ENCODE measurements at places on chromosomes 4 and X. TPM values are rescaled to one million over a fixed set of nuclear protein-coding genes. Genes with fewer than 3 reads are reported as not detected.
A peak's percentile ranks its signal among the peaks of the same experiment; 100 is the strongest.

DNA sequence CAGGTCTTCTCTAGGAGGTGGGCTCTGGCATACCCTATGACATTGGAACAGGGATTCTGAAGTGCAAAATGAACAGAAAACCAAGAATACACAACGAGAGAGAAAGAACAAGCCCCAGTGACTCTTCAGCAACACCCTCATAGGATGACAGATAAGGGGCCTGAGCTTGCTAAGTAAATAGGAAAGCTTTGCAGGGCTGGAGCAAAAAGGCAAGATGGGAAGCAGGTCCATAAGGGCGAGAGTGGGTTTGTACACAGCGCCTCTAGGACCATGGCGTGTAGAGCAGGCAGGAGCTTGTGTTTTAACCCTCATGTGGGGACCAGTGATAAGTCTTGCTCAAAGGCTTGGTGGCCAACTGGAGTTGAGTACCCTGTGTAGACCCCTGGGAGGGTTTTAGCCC lies 45.8 kb downstream of the NELFA start:
- no peak for DNase-seq

GRCh38 chrX:135191838-135192237 lies 20.6 kb upstream of the CT55 start:
- DNase-seq, result no peak

DNA sequence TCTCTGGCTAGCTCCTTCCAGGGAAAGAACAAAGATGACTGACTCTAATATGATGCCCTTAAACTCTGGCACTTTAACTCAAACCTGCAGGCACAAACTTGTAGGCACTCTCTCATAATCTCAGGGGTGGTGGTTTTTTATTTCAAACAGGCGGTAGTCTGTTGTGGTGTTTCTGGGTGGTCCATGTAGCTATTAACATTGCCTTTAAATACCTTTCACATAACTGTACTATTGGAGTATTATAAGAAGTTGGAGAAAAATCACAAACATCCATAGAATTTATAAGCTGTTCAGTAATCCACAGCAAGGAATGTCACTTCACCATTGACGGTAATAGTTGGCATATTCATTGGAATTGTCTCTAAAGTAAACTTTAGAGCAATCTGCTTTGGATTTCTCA lies 204.2 kb upstream of the PDE5A start:
- no peak for DNase-seq

- DNase-seq, result no peak
Observed at GRCh38 chrX:43313035-43313434, 343.1 kb upstream of the MAOA start.

DNA sequence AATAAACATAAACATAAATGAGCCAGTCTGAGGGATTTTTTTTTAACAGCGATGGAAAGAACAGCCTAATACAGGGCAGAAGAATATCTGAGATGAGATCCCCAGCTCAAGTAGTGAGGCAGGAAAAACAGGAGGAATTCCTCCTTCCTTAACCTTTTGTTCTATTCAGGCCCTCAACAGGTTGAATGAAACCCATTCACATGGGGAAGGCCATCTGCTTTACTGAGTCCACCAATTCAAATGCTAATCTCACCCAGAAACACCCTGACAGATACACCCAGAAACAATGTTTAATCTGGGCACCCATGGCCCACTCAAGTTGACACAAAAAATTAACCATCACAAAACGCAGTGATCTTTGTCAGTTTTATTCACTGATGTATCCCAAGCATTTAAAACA lies 45.5 kb downstream of the SMIM31 start:
- no peak for DNase-seq

DNA sequence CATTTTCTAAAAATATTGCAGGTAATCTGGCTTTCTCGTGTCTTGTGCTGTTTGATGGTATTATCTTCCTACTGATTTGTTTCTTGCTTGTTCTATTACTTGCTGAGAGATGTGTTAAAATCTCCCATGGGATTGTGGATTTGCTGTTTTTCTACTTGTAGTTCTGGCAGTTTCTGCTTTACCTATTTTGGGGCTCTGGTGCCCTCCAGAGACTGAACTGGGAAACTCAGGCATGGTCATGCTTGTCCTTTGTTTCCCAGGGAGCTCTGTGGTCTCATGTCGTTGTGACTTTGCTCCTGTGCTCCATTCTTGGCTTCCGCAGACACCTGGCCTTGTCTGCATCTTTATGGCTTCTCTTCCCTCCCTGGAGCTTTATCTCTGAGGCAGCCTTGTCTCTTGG lies 39.5 kb downstream of the NSD2 start:
- peak; percentile 67 for DNase-seq

GRCh38 chrX:9678215-9678965 lies 87.3 kb downstream of the GPR143 start:
- no peak for DNase-seq

DNA sequence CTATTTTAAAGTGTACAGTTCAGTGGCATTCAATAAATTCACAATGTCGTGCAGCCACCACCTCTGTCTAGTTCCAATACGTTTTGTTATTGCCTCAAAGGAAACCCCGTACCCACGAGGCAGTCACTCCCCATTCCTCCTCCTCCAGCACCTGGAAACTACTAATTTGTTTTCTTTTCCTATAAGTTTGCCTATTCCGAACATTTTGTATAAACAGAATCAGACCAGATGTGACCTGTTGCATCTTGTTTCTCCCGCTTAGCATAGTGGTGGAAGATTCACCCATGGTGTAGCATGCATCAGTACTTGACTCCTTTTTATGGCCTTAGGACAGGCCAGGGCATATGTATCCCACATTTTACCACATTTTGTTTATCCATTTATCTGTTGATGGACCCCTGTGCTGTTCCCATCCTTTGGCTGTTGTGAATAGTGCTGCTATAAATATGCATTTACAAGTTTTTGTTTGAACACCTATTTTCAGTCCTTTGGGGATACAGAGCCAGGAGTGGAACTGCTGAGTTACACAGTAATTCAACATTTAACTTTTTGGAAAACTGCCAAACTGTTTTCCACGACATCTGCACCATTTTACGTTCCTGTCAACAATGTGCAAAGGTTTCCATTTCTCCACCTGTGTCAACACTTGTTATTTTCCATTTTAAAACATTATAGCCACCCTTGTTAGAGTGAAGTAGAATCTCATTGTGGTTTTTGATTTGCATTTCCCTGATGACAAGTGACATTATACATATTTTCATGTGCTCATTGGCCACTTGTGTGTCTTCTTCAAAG lies 57.8 kb upstream of the STX18 start:
- DNase-seq, result no peak

- DNase-seq, result no peak
Observed at GRCh38 chr4:103645991-103646390, 73.8 kb downstream of the TACR3 start.

DNA sequence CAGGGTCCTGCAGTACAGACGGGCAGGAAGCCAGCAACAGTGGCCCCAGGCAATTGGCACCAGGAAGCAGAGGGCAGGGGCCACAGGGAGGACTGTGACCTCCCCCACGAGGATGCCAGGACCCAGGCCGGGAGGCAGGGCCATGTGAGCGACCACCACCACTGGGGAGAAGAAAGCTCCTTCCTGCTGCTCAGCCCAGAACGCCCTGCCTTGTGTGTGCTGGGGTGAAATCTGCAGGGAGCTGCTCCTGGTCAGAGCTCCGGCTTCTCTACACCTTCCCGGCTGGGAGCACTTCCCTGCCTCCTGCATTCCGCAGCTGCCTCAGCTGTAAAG lies 100.4 kb downstream of the HMX1 start:
- no peak for DNase-seq

DNA sequence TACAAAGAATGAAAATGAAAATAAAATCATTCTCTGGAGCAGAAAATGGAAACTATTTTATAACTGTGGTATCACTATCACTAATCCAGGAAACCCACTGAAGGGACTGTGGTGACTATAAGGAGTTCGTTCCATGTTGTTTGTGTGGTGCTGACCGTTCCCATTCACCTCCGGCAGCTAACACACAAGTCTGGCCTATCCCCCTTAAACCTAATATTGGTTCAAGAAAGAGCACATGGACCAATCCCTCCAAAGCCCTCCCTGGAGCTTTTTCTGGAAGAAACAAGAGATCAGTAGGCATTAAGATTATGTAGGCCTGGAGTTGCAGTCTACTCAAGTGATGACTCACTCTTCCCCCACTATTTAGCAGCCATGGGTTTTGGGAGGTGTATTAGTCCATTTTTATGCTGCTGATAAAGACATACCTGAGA lies 25.9 kb upstream of the FAM241A start:
- no peak for DNase-seq

DNA sequence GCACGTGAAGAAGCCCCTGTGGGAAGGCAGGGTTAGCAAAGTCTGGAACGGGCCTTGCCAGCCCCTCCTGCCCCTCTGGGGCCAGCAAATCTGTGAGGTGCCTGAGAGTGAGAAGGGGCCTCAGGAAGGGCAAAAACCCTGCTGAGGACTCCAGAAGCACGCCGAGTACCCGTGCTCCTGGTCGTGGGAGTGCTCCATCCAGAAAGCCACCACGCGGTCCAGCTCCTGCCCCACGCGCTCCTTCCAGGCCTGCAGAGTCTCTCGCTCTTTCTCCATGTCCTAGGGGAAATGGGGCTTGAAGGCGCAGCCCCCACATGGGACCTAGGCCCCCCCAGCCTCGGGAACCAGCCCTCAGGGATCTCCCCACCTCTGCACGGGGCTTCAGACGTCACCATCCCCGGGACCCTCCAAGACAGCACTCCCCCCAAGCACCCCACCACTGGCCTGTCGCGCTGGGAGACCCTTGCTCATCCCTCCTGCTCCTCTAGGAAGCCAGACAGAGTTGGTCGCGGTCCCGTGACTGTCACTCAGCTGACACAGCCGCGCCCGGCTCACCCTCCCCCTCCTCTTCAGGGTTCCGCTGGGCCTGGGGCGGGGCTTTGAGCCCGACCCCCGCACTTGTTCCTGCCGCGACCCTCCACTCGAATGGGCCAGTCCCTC lies at the start of gene RENBP:
Gene RENBP, minus strand, starts transcription at position 504 of the 660 bp plus-strand sequence. Its CDS starts 33 bp downstream, at position 471.
- DNase-seq, result no peak

DNA sequence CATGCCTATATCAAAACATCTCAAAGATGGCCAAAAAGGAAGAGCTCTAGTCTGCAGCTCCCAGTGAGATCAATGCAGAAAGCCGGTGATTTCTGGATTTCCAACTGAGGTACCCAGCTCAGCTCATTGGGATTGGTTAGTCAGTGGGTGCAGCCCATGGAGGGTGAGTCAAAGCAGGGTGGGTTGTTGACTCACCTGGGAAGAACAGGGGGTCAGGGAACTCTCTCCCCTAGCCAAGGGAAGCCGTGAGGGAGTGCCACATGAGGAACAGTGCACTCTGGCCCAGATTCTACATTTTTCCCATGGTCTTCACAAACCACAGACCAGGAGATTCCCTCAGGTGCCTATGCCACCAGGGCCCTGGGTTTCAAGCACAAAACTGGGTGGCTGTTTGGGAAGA lies 57.3 kb upstream of the FGF16 start:
- DNase-seq, result no peak

PCDH7 gene
- 6.1 TPM for total RNA-seq

IL1RAPL1 gene
- total RNA-seq, result 0.18 TPM

GLA gene
- 37.8 TPM for total RNA-seq

TMEM129 gene
- total RNA-seq, result 27.2 TPM
